HuH-7.5 (cell line): ENCODE measurements at places on chromosomes 12 and 14.

GRCh38 chr14:33184587-33184986 is 245.9 kb downstream of the NPAS3 start:
- no peak for DNase-seq

GRCh38 chr12:69886109-69886508 is 61.1 kb downstream of the MYRFL start:
- DNase-seq: no peak

- DNase-seq: no peak
Observed at GRCh38 chr12:110585231-110585799, 2.2 kb upstream of the PPTC7 start.

- DNase-seq: no peak
Observed at GRCh38 chr14:102077382-102077709, 9.5 kb downstream of the HSP90AA1 start.

- DNase-seq: no peak
Observed at GRCh38 chr12:69515394-69515930, 45.3 kb downstream of the FRS2 start.

DNA sequence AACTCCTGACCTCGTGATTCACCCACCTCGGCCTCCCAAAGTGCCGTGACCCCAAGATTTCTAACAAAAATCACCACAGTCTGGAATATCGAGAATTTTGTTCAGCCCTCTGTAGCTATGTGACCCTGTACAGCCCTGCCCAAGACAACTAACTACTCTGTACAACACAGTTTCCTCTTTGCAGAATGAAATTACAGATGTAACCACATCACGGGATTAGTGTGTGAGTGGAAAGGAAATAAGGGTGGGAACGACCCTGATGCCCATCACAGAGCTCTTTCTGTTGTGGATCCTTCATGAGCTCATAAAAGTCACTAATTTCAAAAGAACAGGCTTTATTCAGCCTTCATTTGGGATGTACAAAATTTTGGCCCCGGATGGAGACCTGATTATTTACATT is 50.5 kb upstream of the KRR1 start:
- no peak for DNase-seq

DNA sequence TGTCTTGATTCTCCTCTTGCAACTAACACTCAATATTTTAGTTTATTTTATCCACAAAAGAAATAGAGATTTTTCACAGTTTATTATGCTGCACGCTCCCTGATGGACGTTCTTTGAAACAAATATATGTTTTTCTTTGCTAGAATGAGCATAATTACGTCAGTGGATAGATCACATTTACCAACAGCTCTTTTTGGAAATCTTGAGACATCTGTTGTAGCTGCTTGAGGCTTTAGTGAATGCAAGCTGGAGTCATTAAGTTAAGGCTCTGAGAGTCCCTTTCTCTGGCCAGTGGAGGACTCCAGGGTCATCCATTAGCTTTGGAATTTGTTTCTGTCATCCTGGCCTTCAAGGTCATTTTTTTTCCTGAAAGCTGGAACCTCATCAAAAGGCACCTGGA is 405.6 kb upstream of the TMEM132C start:
- no peak for DNase-seq

GRCh38 chr14:26765768-26766520 is 168.1 kb upstream of the NOVA1 start:
- DNase-seq: no peak

DNA sequence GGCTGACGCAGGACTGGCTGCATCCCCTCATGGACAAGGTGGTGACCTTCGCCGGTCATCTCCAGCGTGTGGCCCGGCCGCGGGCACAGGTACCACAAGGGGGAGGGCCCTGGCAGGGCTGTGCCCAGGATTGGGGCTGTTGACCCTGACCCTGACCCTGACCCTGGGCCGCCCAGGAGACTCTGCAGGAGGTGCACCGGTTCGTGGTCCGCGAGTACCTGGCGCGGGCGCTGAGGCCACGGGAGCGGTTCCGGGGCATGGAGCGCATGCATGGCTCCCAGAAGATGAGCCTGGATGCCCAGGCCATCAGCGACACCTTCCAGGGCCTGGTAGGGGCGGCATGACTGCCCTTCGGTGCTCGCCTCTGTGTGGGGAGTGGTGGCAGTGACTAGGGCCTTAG is 12.9 kb downstream of the EXOC3L4 start:
- DNase-seq: no peak

GRCh38 chr12:75754698-75755097 is 243.3 kb upstream of the KRR1 start:
- no peak for DNase-seq

GRCh38 chr12:52434081-52434733 is at the start of gene KRT75:
KRT75 (minus strand) TSS chr12:52434371; CDS start chr12:52434304, 67 bp downstream.
- no peak for DNase-seq

DNA sequence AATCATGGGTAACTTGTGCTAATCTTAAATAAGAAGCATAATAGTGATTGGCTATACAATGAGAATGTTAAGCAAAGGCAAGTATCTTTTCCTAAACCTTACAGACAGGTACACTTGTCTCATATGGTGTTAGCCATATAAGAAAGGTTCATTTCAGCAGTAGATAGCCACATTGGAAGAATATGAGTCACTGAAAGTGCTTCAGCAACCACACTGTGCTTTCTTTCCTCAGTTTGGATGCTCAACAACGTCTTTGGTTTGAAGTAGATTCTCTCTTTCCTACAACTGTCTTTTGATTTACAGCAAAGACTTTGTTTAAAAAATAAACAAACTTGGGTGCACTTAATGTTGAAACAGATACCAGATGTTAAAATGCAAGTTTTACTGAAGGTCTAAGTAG is 8.9 kb downstream of the DDHD1 start:
- no peak for DNase-seq

DNA sequence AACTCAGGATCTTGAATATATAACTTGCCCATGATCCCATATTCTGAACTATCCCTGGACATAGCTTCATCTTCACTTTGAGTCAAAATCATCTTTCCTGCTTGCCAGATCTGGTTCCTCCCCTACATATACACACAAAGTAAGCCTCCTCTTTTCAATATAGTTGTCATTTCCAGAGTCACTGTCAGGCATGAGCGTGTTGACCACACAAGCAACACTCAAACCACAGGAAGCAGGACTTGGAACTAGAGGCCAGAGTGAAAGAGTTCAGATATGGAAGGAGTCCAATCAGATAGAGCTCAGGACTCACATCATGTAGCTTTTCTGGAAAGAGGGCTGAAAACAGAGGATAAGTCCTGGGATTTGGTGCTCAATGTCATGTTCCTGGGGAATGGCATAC is 1140.6 kb downstream of the BCL11B start:
- no peak for DNase-seq

- no peak for DNase-seq
Observed at GRCh38 chr14:25607192-25607591, 557.2 kb upstream of the STXBP6 start.

DNA sequence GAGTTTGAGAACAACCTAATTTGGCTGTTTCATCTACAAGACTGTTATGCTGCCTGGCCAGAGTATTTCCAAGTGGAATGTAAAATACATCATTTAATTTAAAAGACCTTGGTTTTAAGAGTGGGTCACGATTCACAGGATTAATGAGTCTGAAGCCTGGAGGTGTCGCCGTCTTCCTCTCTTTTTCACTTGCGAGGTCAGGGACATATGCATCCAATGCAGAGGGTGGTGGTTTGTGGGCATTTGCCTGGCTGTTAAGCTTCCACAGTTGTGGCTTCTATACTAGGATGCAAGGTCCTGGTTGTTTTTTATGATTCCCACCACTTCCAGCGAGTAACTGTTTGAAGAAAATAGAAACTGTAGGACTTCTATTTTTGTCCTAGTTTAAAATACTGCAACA is 22.8 kb upstream of the RASSF3 start:
- DNase-seq: no peak

- DNase-seq: no peak
Observed at GRCh38 chr14:47300796-47301195, 374.6 kb downstream of the MDGA2 start.

GRCh38 chr12:123388951-123389559 is 5.1 kb downstream of the KMT5A start:
- peak; percentile 43 for DNase-seq

- DNase-seq: no peak
Observed at GRCh38 chr14:100102156-100102785, 37.0 kb downstream of the EVL start.

- DNase-seq: no peak
Observed at GRCh38 chr14:68389943-68390342, 402.9 kb downstream of the ZFP36L1 start.

GRCh38 chr12:48125985-48126384 is 6.8 kb downstream of the PFKM start:
- no peak for DNase-seq

DNA sequence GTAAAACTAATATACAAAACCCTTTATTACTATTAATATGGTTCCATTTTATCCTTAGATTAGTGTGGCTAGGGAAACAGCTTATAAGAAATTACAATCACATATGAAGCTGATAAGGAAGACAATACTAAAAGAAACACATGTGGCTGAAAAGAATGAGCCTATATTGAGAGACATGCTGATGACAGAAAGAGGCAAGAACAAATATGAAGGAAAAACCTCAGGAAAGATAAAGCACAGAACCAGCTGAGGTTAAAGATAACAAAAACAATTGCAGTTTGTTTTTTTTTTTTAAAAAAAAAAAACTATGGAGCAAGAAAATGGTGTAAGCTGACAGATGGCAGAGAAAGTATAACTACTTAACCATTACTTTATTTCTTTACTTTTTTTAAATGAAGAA is 69.2 kb upstream of the OSBPL8 start:
- no peak for DNase-seq

GRCh38 chr12:125129591-125130255 is 64.5 kb downstream of the AACS start:
- no peak for DNase-seq

DNA sequence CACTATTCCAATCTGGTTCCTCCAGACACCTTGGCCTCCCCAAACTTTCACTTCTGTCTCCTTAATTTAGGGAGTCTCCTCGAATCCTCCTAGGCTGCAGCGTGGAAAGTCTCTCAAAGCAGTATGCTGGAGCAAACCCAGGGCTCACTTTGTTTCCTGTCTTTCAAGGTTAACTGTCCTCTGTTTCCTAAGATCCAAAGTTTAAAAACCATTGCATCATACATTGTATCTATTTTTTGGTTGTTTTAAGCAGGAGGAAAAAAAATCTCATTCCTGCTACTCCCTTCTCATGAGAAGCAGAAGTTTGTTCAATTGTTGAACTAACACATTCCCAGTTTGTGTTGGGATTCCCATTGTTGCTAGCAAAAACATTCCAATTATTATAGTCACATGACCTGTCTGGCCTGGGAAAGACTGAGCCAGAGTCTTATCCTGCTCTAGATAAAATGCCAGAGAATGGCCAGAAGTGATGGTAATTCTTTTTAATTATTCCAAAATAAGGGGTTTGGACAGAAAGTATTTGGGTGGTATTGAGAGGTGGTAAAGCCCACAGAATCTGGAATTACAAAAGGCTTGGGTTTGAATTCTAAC is 67.3 kb downstream of the HSPB8 start:
- DNase-seq: no peak

- DNase-seq: no peak
Observed at GRCh38 chr14:76012354-76012753, 26.8 kb downstream of the IFT43 start.

DNA sequence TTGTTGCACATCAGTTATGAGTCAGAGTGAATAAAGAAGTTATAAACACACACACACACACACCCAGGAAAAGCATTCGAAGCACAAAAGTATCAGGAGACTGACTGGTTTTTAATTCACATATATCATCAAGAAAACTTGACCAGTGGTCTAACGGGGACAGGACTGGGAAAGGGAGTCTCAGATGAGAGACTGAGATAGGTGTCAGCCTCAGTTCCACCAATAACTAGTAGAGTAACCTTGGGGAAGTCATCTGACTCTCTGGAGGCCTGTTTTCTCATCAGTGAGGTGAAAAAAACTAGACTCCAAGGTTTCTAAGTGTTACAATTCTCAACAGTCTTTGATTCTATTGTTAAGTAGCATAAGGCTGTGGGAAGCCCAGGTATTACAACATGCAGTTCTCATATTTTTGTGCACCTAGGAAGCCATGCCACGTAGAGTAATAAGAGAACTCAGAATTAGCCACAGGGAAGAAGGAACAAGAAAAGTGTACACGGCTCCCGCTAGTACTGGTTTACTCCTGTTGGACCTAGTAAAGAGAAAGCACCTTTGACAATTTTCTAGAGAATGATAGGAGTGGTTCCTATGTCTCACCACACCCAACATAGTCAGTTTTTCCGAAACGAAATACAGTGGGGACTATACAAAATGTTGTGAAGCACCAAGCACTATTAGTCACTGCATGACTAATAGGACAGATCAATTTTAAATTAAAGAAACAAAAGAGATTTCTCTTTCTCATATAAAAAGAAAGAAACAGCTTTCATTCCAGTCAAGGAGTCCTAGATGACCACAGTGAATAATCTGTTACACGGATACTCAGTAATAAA is 5.0 kb downstream of the PPTC7 start:
- no peak for DNase-seq

- DNase-seq: peak; percentile 93
Observed at GRCh38 chr12:109264095-109264942, 44.8 kb downstream of the FOXN4 start.

GRCh38 chr14:75492832-75493591 is 29.3 kb upstream of the BATF start:
- DNase-seq: no peak

DNA sequence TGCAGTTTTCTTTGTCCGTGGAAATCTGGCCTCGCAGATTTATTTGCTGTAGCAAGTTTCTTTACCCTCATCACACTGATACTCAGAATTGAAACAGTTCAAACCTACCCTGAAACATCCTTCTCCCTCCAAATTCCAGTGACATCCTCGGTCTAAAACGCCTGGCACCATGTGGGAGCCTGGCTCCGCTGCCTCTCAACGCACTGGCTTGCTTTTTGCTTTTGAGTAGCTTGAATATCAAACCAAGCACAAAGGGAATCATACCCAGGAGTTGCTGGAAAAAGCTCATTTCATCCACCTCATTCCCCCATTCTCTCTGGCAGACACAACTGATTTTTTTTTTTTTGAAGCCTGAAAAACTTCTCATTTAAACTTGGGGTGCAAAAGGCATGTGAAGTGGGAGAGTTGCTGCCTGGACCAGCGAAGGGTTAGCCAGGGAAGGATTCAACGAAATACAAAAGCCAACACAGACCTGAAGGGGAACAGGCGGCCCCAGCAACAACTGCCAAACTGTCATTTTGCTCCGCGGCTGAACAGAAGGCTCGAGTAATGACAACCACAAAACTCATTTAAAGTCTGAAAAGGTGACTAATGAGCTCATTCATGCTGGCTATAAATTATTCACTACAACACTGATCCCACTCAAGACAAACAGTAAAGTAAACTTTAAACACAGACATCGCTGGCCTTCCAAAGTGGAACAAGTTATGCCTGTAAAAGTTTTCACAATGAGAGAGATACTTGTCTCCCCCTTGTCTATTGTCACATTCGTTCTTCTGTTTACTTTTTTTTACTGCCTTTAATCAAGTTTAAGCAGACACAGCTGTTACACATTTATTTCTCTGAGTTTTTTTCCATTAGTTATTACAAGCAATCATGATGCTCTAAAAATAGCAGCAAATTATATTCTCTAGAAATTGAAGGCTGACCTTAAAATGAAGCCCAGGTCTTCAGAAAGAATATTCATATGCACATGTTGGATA is 12.5 kb upstream of the FOXN3 start:
- DNase-seq: no peak

GRCh38 chr12:18799561-18799960 is 61.6 kb downstream of the CAPZA3 start:
- no peak for DNase-seq
